ENCODE measurements at places on chromosomes 1 and 21.

GRCh38 chr1:108575375-108575774, 15.5 kb downstream of the EEIG2 start:
- DNase-seq, result no peak

- DNase-seq, result no peak
These were observed 23.6 kb downstream of the NOS1AP start for GRCh38 chr1:162093095-162093494.

DNA sequence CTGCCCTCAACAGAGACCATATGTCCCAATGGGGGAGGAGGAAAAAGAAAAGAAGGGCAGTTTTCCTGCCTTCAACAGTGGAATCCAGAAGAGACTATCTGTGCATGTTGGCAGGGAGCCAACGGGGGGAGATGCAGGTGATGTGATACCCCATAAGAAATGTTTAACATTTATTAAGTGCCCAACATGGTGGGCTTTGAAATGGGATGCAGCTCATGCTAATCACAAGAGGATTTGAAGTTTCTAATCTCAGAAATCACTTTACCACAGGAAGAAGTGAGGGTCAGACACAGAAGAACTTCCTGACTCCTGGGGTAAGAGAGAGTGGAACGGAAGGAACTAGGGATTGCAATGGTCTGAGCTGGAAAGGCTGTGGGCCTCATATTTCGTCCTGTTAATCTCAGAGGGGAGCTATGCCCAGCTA, 16.2 kb downstream of the CSRP1 start:
- DNase-seq, result no peak

DNA sequence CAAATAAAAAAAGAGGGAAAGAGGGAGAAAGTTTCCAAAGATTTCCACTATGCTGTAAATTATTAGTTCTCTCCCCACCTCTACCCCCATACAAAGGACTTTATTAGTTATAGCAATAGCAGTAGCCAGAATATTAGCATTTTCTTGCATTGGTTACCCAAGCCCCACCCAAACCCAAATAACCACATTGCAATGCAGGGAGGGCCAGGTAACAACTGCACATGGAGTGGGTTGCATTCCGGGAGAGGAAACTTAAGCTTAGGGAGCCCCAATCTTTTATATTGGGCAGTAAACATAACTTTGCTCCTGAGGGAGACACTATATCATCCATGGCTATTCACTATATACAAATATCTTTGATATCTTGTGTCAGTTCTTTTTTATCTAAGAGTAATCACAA, 6.0 kb downstream of the ADIPOR1 start:
- DNase-seq, result no peak

DNA sequence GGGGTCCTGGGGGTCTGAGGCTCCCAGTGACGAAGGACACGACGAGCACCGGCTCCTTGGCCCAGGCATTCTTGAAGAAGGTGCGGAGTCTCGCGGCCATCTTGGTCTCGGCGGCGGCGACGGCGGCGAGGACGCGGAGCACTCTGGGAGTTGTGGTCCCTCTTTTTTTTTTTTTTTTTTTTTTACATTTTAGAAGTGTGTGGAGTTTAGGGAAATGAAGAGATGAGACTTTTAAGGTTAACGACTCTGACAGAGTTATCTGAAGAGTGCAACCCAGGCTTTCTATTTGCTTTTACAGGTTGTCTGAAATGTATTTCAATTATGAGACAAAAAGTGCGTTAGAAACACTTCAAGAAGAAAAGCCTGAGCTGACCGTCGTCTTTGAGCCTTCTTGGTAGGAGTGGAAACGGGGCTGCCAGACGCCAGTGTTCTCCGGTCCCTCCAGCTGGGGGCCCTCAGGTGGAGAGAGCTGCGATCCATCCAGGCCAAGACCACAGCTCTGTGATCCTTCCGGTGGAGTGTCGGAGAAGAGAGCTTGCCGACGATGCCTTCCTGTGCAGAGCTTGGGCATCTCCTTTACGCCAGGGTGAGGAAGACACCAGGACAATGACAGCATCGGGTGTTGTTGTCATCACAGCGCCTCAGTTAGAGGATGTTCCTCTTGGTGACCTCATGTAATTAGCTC, 9.7 kb downstream of the OR2B11 start:
- no peak for DNase-seq

Data from stimulated activated CD8-positive, alpha-beta memory T cell treated with anti-CD3 and anti-CD28 coated beads, Interleukin-7, amount 100 ng/mL, for 1 hour (primary cell).